ENCODE measurements at places on chromosomes 5 and 9.

GRCh38 chr5:25301836-25302235 is 657.1 kb upstream of the CDH10 start:
- no peak for DNase-seq

DNA sequence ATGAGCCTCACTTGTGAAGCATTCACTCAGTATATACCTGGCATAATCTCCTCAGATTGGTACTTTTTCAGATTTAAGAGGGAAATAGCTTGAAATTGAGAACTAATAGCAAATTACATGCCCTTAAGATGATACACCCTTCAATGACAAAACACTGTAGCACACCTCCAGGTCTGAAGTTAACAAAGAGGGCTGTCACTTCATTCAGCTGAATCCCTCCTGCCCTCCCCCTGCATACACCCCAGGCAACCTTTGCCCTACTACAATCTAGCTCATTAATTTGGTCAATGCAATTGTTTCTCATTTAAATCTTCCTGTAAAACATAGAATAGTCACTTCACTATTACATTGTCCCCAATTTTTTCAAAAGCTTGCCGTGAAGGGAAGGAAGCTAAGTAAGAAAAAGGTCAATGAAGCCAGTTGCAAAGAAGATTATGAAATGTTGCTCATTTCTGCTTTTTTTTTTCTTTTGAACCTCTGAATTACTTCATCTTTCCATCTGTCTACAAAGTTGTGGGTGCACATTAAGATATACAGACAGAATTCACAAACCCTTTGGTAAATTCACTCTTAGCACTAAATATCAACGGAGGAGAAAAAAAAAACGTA is 294.8 kb upstream of the PTGER4 start:
- DNase-seq, result no peak

GRCh38 chr5:177497292-177498012 is at the start of gene PDLIM7:
PDLIM7 (minus strand) TSS chr5:177497604; CDS start chr5:177496512, 1,092 bp downstream.
- DNase-seq, result peak; percentile 97

DNA sequence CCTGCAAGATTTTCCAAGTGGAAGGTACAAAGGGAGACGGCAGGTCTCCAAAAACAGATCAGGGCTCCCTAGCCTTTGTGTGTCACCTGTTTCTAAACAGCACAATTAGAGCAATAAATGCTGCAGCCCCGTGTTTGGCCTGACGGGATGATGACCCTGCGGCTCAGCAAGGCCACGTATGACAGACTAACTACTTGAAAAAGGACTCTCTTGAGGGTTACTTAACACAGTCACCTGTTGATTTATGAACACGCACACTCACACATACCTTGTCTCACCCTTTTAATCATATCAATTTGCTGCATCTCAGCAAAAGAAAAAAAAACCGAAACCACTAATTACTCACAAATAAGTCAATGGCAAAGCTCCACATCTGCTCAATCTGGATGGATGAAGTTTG is 199.6 kb upstream of the GAS1 start:
- no peak for DNase-seq

DNA sequence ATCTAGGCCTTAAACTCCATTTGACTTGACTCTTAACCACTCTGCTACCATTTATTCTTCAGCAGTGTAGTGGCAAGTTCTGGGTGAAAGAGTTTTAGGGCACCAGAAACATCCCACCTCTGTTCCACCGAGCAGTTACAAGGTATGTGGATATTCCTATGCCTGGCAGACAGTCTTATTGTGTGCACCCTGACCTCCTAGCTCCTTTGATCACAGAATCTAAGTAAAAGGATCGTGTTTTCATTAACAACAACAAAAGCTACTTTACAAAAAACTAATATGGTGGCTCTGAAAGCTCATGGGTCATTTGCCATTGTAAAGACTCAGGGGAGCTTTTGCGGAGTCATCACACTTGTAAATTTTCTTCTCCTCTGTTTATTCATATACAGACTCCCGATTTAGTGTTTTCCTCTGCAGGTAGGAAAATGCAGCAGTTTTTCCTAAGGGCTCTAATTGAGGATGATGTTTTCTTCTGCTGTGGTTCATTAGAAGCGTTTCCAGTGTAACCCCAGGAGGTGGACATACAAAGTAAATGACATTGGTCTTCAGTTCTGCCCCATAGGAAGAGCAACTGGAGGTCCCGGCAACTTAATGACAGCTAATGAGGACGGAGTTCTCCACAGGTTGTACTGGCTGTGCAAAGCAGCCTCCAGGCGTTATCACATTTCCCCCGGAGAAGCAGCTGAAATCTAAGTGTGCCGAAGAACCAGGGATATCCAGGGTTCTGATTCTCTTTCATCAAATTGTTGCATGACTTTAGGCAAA is 78.2 kb downstream of the ATP10B start:
- no peak for DNase-seq

DNA sequence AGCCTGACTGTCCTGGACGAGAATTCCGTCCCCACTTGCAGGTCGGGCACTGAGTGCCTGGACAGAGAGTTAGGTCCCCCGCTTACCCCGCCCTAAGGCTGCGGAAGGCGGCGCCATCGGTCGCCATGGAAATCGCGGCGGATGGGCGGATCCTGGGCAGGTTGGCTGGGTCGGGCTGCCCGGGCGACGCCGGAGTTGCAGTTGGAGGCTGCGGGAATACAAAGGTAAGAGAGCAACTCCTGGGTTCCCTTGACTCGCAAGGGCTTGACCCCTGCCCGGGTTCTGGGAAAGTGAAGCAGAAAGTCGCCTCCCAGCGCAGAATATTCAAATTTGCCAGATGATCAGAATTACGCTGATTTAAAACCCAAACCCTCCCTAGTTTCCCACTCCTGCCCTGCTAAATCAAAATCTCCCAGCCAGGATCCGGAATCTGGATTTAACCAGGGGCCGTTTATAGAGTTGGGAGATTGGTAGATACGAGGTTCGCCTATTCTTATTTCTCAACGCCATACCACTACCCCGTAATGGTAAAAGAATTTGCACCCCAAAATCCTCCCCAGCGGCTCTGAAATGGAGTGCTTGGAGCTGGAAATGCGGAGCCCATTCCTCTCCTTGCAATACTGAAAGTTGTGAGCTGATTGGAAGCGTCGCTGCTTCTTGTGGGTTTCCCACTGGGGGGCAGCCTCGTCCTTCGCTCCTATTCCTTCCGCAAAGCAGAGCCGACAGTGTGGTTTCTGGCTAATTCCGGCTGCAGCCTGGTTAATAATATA is 156.4 kb upstream of the RASEF start:
- DNase-seq, result peak; percentile 89

DNA sequence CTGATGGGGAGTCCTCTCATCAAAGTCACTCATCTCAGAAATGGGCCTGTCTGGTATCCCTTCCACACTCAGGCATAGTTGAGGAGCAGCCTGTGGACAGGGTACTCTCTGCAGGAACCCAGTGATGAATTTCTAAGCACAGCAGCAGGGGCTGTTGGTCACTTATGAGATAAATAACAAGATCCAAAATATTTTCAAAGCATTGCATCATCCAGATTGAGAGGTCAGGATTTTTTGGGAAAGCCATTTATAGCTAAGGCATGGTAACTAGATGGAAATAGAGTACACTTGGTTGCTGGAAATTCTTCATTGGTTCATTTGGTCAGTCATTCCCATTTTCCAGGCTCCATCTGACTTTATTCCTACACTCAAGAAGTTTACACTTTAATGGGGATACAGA is 246.8 kb upstream of the RAI14 start:
- DNase-seq, result no peak

DNA sequence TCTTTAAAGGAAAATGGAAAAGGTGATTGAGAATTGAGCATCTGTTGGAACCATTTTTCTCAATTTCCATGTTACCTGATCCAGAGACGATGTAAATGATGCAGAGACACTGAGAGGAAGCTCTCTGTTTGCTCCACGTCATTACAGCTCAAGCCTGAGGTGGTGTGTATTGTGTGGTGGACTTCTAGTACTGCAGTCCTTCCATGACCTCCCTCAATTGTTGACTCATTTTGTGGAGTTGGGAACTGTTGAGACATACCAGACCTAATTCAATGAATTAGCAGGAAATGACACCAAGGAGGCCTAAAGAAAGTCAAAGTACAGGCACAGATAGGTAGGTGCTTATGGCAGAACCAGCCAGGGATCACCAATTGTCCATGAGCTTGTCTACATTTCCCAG is 15.6 kb upstream of the LVRN start:
- no peak for DNase-seq

GRCh38 chr9:132410642-132411041 is 631 bp downstream of the CFAP77 start:
- DNase-seq, result no peak

GRCh38 chr9:127078336-127078735 is 44.1 kb downstream of the ANGPTL2 start:
- DNase-seq, result no peak

DNA sequence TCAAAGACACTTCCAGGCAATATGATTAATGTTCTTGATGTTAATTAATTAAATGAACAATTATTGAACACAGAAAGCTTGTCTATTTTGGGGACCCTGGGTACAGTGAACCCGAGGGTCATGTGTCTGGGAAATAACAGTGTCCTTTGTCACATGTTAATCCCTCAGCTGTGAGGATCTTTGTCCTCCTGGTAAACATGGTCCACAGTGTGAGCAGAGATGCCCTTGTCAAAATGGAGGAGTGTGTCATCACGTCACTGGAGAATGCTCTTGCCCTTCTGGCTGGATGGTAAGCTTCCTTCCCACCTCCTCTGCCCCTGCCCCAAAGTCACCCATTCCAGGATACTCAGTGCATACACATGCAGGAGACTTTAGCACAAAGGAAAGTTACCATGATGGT is 107.9 kb downstream of the MEGF10 start:
- no peak for DNase-seq
